Activated naive CD8-positive, alpha-beta T cell treated with anti-CD3 and anti-CD28 coated beads, Interleukin-2, amount 10 ng/mL, durations not matched to agents 7 days and 5 days (primary cell): ENCODE measurements at places on chromosomes 1 and 21. TPM values are rescaled to one million over a fixed set of nuclear protein-coding genes. Genes with fewer than 3 reads are reported as not detected.

DNA sequence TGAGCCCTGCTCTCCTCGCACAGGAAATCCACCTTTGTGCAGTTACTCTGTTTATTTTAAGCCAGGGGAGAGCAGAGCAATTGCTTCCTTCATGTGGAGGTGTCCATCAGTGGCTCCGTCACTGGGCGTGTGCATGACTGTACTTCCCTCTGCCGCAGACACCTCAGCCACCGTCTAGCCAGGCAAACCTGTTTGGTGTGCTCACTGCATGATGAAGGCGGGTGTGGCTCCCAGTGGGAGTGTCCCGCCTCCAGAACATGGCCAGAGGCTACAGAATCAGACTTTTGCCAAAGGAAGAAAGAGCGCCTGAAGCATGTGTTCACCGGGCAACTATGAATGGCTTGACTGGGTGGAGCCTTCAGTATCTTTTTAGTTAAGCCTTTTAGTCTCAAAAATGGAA is 26.1 kb upstream of the LAMC2 start:
- no peaks in the 10 kb centered on the region for H3K36me3 ChIP-seq
- H3K27ac ChIP-seq, result no peak overlapping the region
- DNase-seq, result no peak
- no peaks in the 10 kb centered on the region for H3K27me3 ChIP-seq
- H3K4me3 ChIP-seq, result no peak overlapping the region

- no peak for DNase-seq
- H3K27me3 ChIP-seq, result peaks cover 55% of the 10 kb centered on the region
- H3K4me1 ChIP-seq, result no peaks in the 10 kb centered on the region
- no peaks in the 10 kb centered on the region for H3K36me3 ChIP-seq
These were observed 569 bp upstream of the DAB1 start for GRCh38 chr1:57424231-57425027.

The SAMSN1 gene
- 121 TPM for total RNA-seq

The OR10R2 gene
- total RNA-seq, result not detected

The DYNLT5 gene
- total RNA-seq, result not detected

GRCh38 chr1:222535455-222535854 is 12.4 kb downstream of the HHIPL2 start:
- no peaks in the 10 kb centered on the region for H3K4me1 ChIP-seq
- no peak overlapping the region for H3K27ac ChIP-seq
- peaks cover 10% of the 10 kb centered on the region for H3K27me3 ChIP-seq
- no peaks in the 10 kb centered on the region for H3K36me3 ChIP-seq

GRCh38 chr1:6329851-6330250 is 63.7 kb downstream of the ACOT7 start:
- H3K4me3 ChIP-seq, result no peak overlapping the region
- DNase-seq, result no peak
- H3K27ac ChIP-seq, result no peak overlapping the region
- no peaks in the 10 kb centered on the region for H3K27me3 ChIP-seq
- peaks cover 3% of the 10 kb centered on the region for H3K36me3 ChIP-seq

DNA sequence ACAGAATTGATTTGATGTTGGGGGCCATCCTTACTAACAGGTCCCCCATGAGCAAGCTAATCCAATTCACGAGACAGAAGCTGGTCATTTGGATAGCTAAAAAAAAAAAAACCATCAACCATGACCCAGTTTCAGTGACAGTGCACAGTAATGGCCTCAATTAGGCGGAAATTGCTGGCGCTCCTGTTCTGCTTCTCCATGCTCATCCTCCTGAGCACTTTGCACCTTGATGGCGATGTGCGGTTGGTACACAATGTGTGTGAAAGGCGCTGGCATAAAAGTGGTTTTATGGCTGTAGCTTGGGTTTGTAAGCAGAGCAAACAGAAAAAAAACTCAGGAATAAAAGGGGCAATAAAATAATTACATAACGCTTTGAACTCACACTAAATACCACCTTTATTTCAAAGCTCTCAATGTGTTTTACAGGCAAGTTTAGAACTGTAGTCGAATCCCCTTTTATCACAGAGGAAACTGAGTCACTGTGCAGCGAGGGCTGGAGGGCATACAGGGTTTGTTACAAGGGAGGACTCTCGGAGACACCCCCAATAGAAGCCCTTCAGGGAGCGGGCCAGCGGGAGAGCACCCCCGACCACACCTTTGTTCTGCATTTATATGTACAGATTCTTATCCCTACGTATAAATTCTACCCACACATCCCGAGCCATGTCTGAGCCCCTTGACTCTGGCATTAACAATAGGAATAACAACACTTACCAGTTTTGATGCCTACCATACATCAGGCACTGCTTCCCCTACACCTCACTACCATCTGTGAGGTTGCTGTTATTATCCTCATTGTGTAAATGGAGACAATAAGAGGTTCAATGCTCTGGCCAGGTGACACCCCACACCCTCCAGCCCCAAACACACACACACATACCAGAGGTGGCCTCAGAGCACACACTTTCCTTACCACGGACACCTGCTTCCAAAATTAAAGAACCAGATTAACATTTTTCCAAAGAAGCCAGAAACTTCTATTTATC is 213.5 kb upstream of the IRF2BP2 start:
- peaks cover 7% of the 10 kb centered on the region for H3K27me3 ChIP-seq
- no peak for DNase-seq
- peaks cover 7% of the 10 kb centered on the region for H3K4me1 ChIP-seq
- no peak overlapping the region for H3K27ac ChIP-seq
- H3K36me3 ChIP-seq, result peaks cover 2% of the 10 kb centered on the region

DNA sequence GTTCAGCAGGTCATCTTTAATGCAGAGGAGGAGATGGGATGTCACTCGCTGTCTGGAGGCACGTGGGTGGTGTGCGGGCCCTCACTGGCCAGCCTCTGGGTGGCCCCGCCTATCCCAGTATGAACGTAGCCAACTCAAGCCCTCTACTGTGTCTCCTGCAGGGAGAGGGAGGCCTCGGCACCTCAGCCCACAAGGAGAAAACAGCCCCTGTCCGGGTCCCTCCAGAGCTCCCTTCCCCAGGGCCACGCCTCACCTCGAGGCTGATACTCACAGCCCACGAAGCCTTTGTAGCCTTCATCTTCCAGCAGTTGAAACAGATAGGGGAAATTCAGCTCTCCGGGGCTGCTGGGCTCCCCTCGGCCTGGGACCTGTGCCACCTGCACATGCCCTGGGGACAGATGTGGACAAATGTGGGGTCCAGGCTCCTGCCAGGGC is 2.6 kb downstream of the HYI start:
- peaks cover 13% of the 10 kb centered on the region for H3K27me3 ChIP-seq
- DNase-seq, result no peak
- H3K27ac ChIP-seq, result no peak overlapping the region
- H3K36me3 ChIP-seq, result peaks cover 8% of the 10 kb centered on the region

GRCh38 chr21:24223624-24224023 is 1383.7 kb downstream of the MRPL39 start:
- no peaks in the 10 kb centered on the region for H3K27me3 ChIP-seq
- H3K27ac ChIP-seq, result no peak overlapping the region
- no peaks in the 10 kb centered on the region for H3K4me1 ChIP-seq
- no peak overlapping the region for H3K4me3 ChIP-seq

DNA sequence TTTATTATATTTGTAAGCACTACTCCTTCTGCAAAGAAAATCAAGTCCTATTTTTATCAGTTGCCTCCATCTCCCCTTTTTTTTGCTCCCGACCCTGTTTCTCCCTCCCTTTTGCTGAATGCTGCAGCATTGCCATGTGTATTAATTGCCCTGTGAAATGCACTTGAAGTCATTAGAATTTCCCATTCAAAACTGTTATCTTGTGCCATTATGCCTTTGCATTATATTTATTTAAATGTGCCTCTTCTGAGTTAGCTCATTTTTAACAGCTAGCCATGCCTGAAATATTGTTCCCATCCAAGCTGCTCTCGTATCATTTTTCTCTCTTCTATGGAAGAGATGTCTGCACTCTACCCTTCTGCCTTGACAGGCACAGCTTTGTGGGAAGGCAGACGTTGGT is 404.0 kb upstream of the PLXNA2 start:
- no peaks in the 10 kb centered on the region for H3K36me3 ChIP-seq
- DNase-seq, result no peak
- no peak overlapping the region for H3K27ac ChIP-seq
- peaks cover 12% of the 10 kb centered on the region for H3K27me3 ChIP-seq
- no peak overlapping the region for H3K4me3 ChIP-seq
- no peaks in the 10 kb centered on the region for H3K4me1 ChIP-seq
